ENCODE measurements at places on chromosomes 5 and 9.

GRCh38 chr9:95197692-95198271 lies 119.7 kb downstream of the FANCC start:
- no peak for DNase-seq

GRCh38 chr5:15598294-15598902 lies 98.4 kb downstream of the FBXL7 start:
- DNase-seq, result no peak

GRCh38 chr9:81578606-81579005 lies 110.7 kb downstream of the TLE1 start:
- DNase-seq, result no peak

DNA sequence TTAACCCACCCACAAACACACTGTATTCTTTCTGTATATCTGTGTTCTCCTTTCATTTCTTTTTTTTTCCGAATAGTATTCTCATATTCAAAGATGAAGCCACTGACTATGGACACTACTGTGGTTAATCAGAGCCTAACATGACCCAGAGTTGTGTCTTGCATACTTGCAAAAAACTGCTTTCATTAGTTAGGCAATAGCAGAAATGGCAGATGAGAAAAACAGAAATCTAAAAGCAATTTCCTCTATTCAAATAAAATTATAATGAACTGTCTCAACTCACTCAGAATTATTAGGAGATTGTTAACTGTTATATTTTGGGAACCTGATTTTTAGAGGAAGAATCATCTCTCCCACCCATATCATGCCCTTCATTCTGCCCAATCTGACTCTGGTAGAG lies 45.9 kb downstream of the FREM1 start:
- DNase-seq, result no peak

GRCh38 chr5:178642351-178642909 lies 15.6 kb upstream of the CLK4 start:
- DNase-seq, result no peak

DNA sequence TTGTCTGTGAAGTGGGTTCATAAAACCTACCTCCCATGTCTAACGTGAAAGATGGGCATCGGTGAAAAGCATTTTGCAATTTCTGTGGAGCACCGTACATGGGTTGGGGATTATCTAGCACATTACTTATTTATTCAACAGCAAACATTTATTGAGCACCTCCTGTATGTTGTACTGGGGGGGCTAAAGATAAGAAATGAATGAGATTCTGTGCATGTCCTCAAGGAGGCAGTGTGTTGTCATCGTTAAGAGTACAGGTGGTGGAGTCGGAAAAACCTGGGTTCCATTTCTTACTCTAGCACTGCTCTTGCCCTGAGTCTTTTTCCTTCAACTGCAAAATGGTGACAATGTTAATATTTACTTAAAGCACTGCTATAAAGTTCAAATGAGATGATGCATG lies 30.4 kb upstream of the DENND1A start:
- no peak for DNase-seq

- no peak for DNase-seq
Observed at GRCh38 chr5:69078921-69079540, 14.8 kb upstream of the SLC30A5 start.

DNA sequence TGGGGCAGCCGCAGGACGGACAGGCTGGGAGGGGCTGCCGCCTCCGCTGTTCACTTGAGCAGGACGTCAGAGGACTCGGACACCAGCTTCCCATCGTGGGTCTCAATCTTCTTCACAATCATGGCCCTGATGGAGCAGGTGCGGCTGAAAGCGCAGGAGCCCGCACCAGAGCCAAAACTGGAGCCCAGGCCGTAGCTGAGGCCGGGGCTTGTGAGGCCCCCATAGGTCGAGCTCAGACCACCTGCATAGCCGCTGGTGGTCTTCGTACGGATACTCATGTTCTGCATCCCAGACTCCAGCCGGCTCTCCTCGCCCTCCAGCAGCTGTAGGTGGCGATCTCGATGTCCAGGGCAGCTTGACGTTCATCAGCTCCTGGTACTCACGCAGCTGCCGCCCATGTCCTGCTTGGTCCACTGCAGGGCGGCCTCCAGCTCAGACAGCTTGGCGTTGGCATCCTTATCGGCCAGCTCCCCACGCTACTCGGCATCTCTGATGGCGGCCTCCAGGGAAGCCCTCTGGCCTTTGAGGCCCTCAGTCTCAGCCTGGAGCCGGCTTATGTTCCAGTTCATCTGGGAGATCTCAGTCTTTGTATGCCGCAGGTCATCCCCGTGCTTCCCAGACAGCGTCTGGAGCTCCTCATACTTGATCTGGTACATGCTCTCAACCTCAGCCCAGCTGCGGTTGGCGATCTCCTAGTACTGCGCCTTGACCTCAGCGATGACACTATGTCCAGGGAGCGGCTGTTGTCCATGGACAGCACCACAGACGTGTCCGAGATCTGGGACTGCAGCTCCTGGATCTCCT lies 43.7 kb upstream of the DEPDC1B start:
- DNase-seq, result no peak

GRCh38 chr5:137575211-137575610 lies 76.1 kb upstream of the SPOCK1 start:
- DNase-seq, result no peak

GRCh38 chr9:26947736-26948135 lies 694 bp upstream of the PLAA start:
- DNase-seq, result no peak

DNA sequence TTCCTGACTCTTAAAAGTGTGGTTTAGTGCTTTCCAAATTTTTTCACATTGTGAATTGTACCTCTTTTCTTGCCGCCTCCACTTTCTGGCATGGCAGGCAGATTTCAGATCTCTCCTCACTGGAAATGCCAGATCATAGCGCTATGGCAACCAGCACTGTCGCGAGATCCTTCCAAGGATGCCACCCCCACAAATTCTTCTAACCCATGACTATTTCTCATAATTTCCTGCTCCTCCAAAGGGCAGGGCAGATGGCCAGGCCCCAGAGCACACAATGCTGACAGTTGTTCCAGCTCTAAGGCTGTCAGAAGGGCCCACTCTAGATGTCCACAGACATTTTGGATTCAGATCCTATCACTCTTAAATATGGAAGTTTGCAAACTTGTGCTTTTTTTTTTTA lies 446.2 kb upstream of the RIOK2 start:
- no peak for DNase-seq

DNA sequence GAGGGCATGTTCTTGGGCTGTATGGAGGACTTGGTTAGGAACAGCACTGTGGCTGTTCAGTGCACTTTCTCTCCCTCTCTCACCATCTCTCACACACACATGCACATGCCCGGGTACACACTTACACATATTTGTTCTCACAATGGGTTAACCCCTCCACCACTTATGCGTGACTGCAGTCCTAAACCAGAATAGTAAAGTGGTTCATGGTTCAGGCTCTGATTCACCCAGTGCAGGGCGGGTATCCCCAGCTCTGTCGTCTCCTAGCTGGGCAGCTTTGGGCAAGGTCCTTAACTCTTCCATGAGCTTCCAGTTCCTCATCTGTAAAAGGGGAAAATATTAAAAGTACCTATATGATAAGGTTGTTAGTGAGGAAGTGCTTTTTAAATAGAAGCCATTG lies 45.3 kb upstream of the GALNT10 start:
- no peak for DNase-seq

All from renal cortex interstitium (tissue), 15 donors.